Kidney (tissue), 22 donors: ENCODE measurements at places on chromosomes 12 and 14. TPM values are rescaled to one million over a fixed set of nuclear protein-coding genes. Genes with fewer than 3 reads are reported as not detected.

OLR1 gene
- polyA plus RNA-seq, result 11.5 TPM

- no peaks in the 10 kb centered on the region for H3K27me3 ChIP-seq
- no peak overlapping the region for H3K4me3 ChIP-seq
- no peaks in the 10 kb centered on the region for H3K36me3 ChIP-seq
- no peak for DNase-seq
- H3K4me1 ChIP-seq, result no peaks in the 10 kb centered on the region
- no peak overlapping the region for H3K27ac ChIP-seq
These were observed 244.2 kb downstream of the GPHN start for GRCh38 chr14:66752109-66752508.

- no peaks in the 10 kb centered on the region for H3K36me3 ChIP-seq
- no peak for DNase-seq
- no peaks in the 10 kb centered on the region for H3K4me1 ChIP-seq
- no peaks in the 10 kb centered on the region for H3K27me3 ChIP-seq
- no peak overlapping the region for H3K27ac ChIP-seq
These were observed 21.1 kb downstream of the TMEM117 start for GRCh38 chr12:43856972-43857371.

GLIPR1L1 gene
- not detected for polyA plus RNA-seq

DNA sequence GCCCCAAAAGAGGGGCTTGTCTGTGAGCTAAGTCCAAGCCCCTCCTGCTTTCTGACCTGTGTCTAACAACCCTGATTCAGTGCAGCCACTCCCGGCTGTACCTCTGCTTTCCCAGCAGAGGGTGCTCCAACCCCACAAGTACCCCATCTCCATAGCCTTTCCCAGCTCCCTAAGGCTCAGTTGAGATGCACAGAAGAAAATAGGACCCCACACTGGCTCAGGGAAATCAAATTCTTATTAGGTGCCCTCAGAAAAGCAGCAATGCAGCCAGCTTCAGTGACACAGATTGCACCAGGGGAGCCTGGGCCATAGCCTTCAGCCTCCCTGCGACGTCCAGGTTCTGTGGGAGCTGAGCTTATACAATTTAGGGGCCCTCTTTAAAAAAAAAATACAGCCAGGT is 49.9 kb downstream of the LRRC74A start:
- no peak overlapping the region for H3K4me3 ChIP-seq
- H3K27ac ChIP-seq, result no peak overlapping the region
- no peaks in the 10 kb centered on the region for H3K36me3 ChIP-seq
- no peaks in the 10 kb centered on the region for H3K27me3 ChIP-seq

DNA sequence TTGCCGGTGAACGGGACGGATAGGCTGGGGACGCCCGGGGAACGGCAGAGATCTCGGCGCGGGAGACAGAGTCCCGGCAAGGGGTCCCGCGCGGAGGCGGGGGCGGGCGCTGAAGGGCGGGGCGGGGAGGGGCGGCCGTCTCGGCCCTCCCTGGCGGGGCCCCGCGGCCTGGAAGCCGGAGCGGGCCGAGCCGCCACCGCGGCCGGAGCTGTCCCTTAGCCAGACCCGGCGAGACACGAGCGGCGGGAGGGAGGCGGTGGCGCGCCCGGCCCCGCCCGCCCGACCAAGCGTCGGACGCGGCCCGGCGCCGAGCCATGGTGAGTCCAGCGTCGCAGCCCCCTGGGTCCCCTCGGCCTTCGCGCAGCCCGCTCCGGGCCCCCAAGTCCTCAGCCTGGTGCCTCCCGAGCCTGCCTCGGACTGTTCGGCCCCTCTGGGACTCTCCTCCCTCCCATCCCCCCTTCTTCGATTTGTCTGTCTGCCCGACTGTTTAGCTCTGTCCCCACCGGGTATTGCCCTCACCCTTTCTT is at the start of gene ARHGEF40:
ARHGEF40 (plus strand) TSS at position 222 of the 527 bp plus-strand sequence; CDS start at position 315, 93 bp downstream.
- H3K4me1 ChIP-seq, result peaks cover 12% of the 10 kb centered on the region
- no peaks in the 10 kb centered on the region for H3K27me3 ChIP-seq
- peak within 1 kb of the TSS; percentile 80 for H3K4me3 ChIP-seq
- H3K36me3 ChIP-seq, result peaks cover 4% of the 10 kb centered on the region
- DNase-seq, result peak; percentile 89
- H3K27ac ChIP-seq, result peak within 1 kb of the TSS; percentile 91
